ENCODE measurements at places on chromosomes 4 and X. TPM values are rescaled to one million over a fixed set of nuclear protein-coding genes. Genes with fewer than 3 reads are reported as not detected.

Gene ABCE1
- 82.4 TPM for total RNA-seq

Gene PABPC4L
- 5.9 TPM for total RNA-seq

Gene MAPK10
- 12.2 TPM for total RNA-seq

Gene ETDB
- not detected for total RNA-seq

DNA sequence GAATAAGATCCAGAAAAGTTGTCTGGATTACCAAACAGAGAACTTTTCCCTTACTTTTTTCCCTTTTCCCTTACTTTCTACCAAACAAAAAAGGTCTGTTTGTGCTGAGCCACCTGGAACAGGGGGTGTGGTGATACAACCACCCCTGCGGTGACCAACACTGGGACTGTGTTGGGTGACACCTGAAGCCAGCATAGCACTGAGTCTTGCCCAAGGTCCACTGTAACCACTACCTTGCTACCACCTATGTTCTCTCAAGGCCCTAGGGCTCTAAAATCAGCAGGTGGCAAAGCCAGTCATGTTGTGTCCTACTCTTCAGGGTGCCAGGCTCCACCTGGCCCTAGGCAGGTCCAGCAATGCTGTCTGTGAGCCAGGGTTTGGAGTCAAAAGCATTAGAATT, 22.8 kb upstream of the UNC5C start:
- no peak overlapping the region for H3K27ac ChIP-seq
- H3K4me1 ChIP-seq, result no peaks in the 10 kb centered on the region
- no peaks in the 10 kb centered on the region for H3K36me3 ChIP-seq
- no peak for DNase-seq
- no peaks in the 10 kb centered on the region for H3K27me3 ChIP-seq

- no peak for DNase-seq
- H3K4me1 ChIP-seq, result no peaks in the 10 kb centered on the region
- H3K27me3 ChIP-seq, result no peaks in the 10 kb centered on the region
- H3K27ac ChIP-seq, result no peak overlapping the region
These were observed 7.6 kb upstream of the KLHL2 start for GRCh38 chr4:165199722-165200121.

DNA sequence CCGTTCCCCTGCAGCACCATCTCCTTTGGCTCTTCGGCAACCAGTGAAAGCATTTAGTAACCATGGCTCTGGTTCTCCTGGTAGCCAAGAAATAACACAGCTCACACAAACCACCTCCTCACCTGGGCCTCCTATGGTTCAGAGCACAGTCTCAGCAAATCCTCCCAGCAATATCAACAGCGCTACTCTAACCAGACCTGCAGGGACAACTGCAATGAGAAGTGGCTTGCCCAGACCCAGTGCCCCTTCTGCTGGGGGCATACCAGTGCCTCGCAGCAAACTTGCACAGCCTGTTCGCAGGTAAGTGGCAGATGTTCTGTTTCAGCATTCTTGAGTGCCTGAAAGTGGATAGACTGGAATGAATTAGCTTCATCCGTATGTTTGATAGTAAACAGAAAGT, 63.0 kb upstream of the SLC10A4 start:
- H3K27me3 ChIP-seq, result no peaks in the 10 kb centered on the region
- H3K36me3 ChIP-seq, result no peaks in the 10 kb centered on the region
- no peak overlapping the region for H3K4me3 ChIP-seq
- no peak for DNase-seq

DNA sequence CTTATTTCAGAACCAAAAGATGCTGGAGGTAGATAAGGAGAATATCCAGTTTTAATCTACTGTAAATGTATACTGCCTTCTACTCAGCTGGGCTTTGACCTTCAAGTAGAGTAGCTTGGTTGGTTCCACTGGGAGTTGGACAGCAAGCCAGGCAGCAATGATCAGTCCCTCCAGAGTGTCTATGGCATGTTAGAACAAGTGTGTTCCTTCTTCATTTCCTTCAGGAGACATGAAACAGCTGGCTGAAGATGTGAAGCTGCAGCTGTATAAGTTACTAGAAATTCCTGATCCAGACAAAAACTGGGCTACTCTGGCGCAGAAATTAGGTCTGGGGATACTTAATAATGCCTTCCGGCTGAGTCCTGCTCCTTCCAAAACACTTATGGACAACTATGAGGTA, 111.1 kb downstream of the NFKB1 start:
- H3K27me3 ChIP-seq, result no peaks in the 10 kb centered on the region
- H3K4me3 ChIP-seq, result no peak overlapping the region
- no peak for DNase-seq
- no peaks in the 10 kb centered on the region for H3K36me3 ChIP-seq

DNA sequence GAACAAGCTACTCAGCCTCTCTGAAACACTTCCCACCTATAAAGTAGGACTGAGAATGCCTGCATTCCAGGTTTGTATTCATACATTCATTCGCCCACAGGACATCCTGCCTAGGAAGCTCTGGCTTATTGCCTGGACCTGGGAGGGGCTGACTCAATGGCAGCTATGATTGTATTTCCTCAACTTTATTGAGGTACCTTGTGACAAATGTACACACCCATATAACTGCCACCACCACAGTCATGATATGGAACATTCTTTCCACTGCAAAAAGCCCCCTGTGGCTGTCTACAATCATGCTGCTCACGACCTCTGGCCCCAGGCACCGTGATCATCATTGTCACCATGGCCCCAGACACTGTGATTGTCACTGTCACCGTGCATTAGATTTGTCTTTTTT, 68.3 kb downstream of the ABLIM2 start:
- H3K4me3 ChIP-seq, result no peak overlapping the region
- H3K27me3 ChIP-seq, result no peaks in the 10 kb centered on the region
- no peaks in the 10 kb centered on the region for H3K4me1 ChIP-seq
- no peaks in the 10 kb centered on the region for H3K36me3 ChIP-seq
- H3K27ac ChIP-seq, result no peak overlapping the region

- H3K4me1 ChIP-seq, result no peaks in the 10 kb centered on the region
- no peak overlapping the region for H3K27ac ChIP-seq
- no peak for DNase-seq
- no peaks in the 10 kb centered on the region for H3K36me3 ChIP-seq
- H3K27me3 ChIP-seq, result no peaks in the 10 kb centered on the region
- no peak overlapping the region for H3K4me3 ChIP-seq
These were observed 16.0 kb downstream of the TBCK start for GRCh38 chr4:106299977-106300376.

DNA sequence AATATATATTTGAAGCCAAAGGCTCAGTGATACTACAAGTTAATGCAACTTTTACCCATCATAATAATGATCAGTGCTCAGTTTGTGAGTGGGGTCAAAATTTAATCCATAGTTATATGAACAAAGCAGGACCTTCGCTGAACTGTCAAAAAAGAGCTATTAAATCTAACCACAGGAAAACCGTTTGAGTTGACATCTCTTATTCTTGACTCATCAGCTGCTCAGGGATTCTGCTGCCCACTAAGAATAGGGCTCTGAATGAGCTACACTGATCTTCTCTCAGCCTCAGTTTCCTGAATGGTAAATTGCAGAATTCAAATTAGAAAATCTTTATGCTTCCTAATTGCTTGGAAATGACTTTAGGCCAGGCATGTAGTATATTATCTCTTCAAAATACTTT, 44.9 kb upstream of the NAP1L5 start:
- DNase-seq, result no peak
- no peaks in the 10 kb centered on the region for H3K36me3 ChIP-seq
- no peak overlapping the region for H3K4me3 ChIP-seq
- H3K27ac ChIP-seq, result no peak overlapping the region
- no peaks in the 10 kb centered on the region for H3K27me3 ChIP-seq

- H3K27ac ChIP-seq, result no peak overlapping the region
- H3K27me3 ChIP-seq, result no peaks in the 10 kb centered on the region
- no peak overlapping the region for H3K4me3 ChIP-seq
- peak; percentile 64 for DNase-seq
- H3K36me3 ChIP-seq, result no peaks in the 10 kb centered on the region
These were observed 1523.7 kb downstream of the ARAP2 start for GRCh38 chr4:34720571-34720970.

GRCh38 chr4:139917896-139918295, 236.1 kb downstream of the MAML3 start:
- no peak overlapping the region for H3K4me3 ChIP-seq
- H3K27ac ChIP-seq, result no peak overlapping the region
- no peak for DNase-seq
- peaks cover 19% of the 10 kb centered on the region for H3K4me1 ChIP-seq
- no peaks in the 10 kb centered on the region for H3K36me3 ChIP-seq

Measured in hepatocyte (in vitro differentiated cells).